Right ventricle myocardium inferior (tissue), 1 donor: ENCODE measurements at places on chromosomes 4 and X.

DNA sequence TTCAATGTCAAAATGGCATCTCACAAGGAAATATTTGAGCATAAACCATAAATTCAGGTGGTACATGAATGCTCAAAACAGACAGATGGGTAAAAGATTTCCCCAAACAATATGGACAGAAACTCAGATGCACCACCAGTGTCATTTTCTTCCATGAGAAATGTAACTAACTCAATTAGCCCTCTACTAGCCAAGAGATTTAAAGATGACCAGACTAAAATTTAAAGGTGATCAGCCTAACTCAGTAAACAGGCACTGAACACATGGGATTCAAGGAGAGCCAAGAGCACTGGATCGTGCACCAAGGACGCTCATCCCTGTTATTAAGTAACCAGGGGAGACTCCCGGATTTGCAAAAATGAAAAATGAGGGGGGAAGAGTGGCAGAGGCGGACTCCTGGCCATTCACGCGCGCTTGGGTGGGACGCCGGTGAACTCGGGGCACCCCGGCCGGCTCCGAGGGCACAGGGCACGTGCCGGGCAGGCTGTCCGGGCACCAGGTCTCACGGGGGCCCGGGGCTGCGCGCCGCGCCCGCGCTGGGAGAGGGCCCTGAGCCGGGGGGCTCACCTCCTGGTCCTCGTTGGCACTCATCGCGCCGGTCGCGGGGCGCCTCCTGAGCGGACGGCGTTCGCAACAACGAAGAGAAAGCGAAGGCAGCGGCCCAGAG lies 490 bp downstream of the RWDD4 start:
- peak; percentile 64 for DNase-seq

- DNase-seq, result no peak
These were observed 84.3 kb downstream of the RRAGB start for GRCh38 chrX:55801811-55802210.

DNA sequence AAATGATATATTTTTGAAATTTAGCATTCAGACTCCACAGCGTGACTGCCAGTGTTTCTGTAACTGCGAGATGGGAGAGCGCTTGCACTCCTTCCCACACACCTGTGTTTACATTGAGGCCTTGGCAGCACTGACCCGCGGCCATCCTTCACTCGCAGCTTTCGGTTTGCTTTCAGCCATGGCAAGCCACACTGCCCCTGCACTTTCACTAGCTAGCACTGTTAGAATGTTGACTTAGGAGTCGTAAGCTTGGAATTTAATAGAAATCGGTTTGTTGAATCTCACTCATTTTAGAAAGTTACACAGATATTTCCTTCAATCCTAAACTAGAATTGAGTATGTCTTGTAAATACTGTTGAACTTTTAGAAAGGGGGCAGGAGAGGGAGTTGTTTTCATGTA lies 136.2 kb downstream of the CFAP299 start:
- no peak for DNase-seq

DNA sequence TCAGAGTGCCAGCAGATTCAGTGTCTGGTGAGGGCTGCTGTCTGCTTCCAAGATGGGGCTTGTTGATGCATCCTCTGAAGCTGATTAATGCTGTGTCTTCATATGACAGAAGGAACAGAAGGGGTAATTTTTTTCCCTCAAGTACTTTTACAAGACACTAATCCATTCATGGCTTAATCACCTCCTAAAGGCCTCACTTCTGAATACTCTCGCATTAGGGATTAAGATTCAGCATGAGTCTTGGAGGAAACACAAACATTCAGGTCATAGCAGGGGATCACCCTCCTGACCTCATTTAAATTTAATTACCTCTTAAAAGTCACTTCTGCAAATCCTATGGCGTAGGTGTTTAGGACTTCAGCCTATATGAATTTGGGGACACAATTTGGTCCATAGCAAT lies 1145.5 kb upstream of the PCDH10 start:
- no peak for DNase-seq

- no peak for DNase-seq
These were observed 16.4 kb downstream of the INTS6L start for GRCh38 chrX:135536877-135537276.

GRCh38 chr4:44447563-44448504 lies 775 bp downstream of the KCTD8 start:
- peak; percentile 66 for DNase-seq

GRCh38 chr4:66266035-66266434 lies 595.7 kb upstream of the EPHA5 start:
- DNase-seq, result no peak

GRCh38 chrX:65644621-65645289 lies 22.7 kb upstream of the MSN start:
- peak; percentile 82 for DNase-seq

DNA sequence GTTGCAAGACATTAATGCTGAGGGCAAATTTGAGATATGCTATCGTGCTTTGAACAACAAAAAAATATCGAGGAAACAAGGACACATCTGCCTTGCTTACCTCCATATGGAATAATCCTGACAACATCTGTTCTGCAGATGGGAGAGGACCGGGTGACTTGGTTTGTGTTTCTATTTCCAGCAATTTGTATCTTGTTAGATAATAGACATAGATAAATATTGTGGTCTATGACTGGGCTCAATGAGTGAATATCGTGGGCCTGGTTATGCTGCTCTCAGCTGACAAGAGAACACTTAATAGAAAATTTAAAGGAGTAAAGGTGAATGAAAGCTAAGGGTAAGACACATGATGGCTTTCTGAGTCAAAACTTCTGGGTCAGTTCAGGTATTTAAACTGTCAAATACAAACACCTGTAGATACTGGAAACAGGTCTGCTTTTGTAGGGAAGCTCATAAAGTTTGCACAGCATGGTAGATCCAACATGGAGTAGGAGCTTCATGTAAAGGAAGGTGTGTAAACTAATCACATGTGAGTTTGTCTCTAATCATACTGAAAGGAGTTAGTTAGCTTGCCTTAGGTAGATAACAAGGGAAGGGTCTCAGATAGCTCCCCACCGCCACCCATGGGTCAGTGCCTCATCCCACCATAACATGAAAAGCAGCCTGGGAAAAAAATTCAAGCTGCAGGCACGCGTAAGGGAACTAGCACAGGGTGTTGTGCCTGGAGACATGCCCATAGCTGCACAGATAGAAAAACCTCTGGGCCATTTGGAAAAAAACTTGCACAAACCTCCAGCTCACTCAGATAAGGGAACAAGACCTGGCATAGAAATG lies 904.1 kb upstream of the EPHA5 start:
- no peak for DNase-seq

GRCh38 chr4:83556006-83556707 lies 20.2 kb downstream of the GPAT3 start:
- DNase-seq, result no peak

GRCh38 chrX:74340051-74340450 lies 36.1 kb downstream of the ZCCHC13 start:
- no peak for DNase-seq

DNA sequence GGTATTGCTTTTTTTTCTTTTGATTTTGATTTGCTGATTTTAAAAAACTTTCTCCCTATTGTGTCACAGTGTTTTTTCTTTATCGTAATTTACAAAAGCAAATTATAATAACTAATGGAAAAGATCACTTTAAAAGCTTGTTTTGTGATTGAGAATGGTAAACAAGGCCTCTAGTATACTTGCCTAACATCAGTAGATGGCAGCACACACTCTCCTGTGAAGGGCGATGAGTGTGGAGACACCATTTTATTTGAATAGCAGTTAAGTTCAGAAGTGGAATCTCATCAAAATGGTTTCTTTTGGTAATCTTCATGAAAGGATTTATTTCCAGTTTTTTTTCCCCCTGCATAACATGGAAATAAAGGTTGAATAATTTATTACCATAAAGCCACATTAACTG lies 72.3 kb downstream of the PAK3 start:
- no peak for DNase-seq

DNA sequence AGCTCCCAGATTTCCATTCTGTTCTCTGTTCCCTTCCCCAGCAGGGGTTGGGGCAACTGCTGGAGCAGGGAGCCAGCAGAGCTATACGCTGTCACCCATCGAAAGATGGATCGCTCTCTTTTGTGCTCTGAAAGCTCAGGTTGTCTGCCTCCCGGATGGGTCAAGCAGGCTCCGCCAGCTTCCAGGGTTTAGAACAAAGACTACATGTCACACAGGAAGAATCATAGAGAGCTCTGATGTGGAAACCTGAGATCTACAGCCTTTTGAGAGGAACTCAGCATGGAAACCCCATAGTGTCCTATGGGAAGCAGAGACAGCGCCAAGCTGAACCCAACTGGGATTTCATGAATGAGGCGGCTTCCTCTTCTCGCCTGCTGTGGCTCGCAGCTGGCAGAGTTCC lies 205.4 kb downstream of the HS3ST1 start:
- DNase-seq, result no peak

DNA sequence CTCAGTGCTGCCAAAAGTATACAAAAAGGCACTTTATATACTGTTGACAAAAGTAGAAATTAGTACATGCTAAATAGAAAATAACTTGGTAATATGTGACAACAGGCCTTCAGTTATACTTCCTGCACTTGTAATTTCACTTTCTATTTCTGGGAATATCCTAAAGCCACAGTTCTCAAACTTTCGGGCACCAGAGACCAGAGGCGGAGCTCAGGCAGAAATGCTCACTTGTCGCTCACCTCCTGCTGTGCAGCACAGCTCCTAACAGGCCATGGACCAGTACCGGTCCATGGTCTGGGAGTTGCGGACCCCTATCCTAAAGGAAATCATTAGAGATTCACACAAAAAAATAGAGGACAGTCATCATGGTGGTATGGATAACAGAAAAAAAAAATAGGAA lies 25.7 kb downstream of the ACSL4 start:
- no peak for DNase-seq

DNA sequence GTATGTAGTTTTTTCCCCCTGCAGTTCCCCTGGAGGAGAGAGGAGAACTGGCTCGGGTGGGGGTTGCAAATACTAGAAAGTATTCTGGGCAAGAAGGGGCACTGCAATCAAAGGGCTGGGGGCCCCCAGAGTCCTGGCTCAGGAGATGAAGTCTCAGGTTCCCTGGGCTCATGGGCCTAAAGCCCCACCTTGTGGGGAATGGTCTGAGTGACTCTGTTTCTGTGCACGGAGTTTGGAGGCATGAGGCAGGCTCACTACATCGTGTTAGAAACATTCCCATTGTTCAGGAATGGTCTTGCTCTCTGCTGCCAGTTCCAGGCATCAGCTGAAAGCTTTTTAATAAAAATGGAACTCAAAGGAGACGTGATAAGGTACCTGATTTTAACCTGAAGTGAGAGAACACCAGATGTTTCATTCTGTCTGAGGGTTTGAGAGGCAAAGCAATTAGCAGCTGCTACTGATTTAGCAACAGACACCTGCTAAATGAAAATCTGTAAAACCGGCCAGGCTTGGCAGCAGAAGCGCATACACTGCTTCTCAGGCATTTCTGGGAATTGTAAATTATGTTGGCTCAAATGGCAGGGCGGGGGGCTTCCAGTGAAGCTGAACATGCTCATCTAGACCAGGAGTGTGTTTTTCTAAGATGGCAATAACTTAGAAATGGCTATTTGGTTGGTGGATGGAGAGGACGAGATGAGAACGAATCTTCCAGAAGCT lies 122.7 kb downstream of the TMEM164 start:
- DNase-seq, result no peak

- no peak for DNase-seq
These were observed 145.5 kb upstream of the NAP1L5 start for GRCh38 chr4:88843067-88843685.

DNA sequence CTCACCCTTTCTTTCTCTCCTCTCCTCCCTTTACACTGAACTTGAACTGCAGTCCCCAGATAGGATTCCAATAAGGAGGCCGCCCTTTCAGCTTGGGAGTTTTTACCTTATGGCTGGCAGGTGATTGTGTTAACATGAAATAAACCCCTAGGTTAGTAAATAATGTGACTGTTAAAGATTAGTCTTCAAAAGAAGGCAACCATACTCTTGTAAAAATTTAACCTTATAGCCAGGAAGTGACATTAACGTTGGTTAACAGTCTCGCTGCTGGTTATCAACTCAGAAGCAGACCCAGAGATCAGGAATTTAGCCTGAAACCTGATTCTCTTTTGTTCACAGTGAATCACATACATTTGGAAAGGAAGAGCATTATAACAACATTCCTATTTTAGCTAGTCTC lies 15.2 kb downstream of the FHDC1 start:
- no peak for DNase-seq

- DNase-seq, result no peak
These were observed 34.1 kb downstream of the DLG3 start for GRCh38 chrX:70478526-70479245.

GRCh38 chr4:11765849-11766453 lies 337.3 kb upstream of the HS3ST1 start:
- no peak for DNase-seq

DNA sequence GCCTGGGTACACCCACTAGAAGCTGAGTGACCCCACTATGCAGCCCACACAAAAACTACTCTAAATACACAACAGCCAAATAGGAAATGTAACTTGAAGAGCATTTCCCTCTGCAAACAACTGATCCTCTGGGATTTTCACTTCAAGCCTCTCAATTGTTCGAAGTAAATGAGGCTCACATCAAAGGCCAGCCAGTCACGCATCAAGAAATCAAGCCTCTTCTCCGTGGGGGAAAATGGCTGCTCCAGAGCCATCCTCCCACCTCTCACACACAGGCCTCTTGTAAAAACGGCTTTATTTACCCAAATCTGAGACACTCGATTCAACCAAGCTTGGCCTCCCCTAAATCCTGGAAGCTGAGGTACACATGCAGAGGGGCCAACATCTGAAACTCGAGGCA lies 14.3 kb downstream of the PCDH19 start:
- no peak for DNase-seq

- DNase-seq, result no peak
These were observed 18.5 kb downstream of the EPHA5 start for GRCh38 chr4:65651751-65652150.

DNA sequence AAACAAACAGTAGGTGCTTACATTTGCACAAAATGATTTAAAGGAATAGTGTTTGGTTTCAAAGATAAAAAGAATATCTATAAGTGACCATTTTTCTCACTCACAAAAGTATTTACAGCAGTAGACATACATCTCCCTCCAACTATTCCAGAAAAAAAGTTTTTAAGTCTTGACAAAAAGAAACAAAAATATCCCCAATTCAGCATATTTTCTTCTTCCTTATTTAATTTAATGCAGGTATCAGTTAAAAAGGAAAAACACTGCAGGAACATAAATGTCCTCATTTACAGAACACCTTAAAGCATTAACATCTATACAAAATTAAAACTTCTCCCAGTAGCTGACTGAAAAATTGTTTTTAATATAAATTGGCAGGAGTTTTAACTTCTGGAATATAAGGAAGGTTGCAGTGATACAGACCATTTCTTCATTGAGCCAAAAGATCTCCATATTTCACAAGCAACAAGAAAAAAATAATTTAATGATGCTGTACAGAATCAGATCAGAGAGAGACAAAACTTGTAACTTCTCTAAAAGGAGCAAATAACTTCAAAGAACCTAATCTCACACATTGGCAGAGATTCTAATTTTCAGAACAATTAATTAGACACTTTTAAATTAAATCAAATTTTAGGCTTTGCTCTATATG lies 4.3 kb downstream of the MAB21L2 start:
- no peak for DNase-seq

DNA sequence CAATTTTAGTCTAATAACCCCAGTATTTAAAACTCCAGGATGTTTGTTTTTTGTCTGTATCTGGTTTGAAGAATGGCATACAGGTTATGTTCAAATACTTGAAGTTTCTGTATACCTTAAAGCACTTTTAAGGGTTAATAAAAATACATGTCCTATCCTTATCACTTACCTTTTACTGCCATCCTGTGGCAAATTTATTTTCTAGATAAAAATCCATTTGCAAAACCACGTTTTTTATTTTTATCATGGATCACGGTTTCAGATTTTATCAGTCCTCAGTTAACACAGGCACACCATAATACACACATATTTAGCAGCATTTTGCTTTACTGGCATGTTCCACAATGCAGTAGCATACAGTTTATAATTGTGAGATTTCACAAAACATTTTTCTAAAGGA lies 113.3 kb upstream of the H2AZ1 start:
- no peak for DNase-seq
